ENCODE measurements at places on chromosomes 12 and 14. TPM values are rescaled to one million over a fixed set of nuclear protein-coding genes. Genes with fewer than 3 reads are reported as not detected.

The GDF3 gene
- not detected for total RNA-seq

The ZNF10 gene
- 5.2 TPM for total RNA-seq

The SLC15A4 gene
- total RNA-seq, result 14.2 TPM

The HOXC9 gene
- total RNA-seq, result not detected

The SIRT4 gene
- 8.6 TPM for total RNA-seq

The VASH1 gene
- 14.3 TPM for total RNA-seq

The MUCL1 gene
- total RNA-seq, result not detected

The LMO3 gene
- 2.3 TPM for total RNA-seq

The PAPLN gene
- 2.5 TPM for total RNA-seq

The TMPRSS12 gene
- not detected for total RNA-seq

The TNFAIP2 gene
- total RNA-seq, result 46.7 TPM

The GALNT16 gene
- total RNA-seq, result 101 TPM

The PRKCH gene
- 14.5 TPM for total RNA-seq
